Activated CD4-positive, alpha-beta memory T cell treated with anti-CD3 and anti-CD28 coated beads for 36 hours (primary cell): ENCODE measurements at places on chromosomes 12 and 14. TPM values are rescaled to one million over a fixed set of nuclear protein-coding genes. Genes with fewer than 3 reads are reported as not detected.

The RAD51AP1 gene
- 49.7 TPM for total RNA-seq

The KRT73 gene
- total RNA-seq = 0.19 TPM

The SLC25A47 gene
- not detected for total RNA-seq

The ATP6V1D gene
- total RNA-seq = 31.7 TPM

The GPR132 gene
- 34.2 TPM for total RNA-seq

DNA sequence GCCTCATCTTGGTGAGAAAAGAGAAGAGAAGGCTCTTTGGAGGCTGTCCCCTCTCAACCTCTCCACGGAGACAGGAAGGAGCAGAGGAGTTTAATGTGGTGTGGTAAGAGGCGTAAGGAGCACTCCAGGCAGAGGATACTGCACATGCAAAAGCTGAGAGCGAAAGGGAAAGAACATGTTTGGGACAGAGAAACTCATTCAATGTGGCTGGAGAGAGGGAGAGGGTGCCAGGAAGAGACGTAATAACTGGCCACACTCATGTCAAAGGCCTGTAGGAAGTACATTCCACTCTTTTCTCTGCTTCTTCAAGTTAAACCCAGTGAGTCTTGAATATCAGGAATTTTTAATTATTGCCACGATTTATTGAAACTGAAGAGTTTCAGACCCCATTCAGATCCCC lies 12.0 kb downstream of the VDR start:
- peaks cover 73% of the 10 kb centered on the region for H3K4me1 ChIP-seq
- H3K27me3 ChIP-seq = no peaks in the 10 kb centered on the region
- H3K4me3 ChIP-seq = no peak overlapping the region
- H3K36me3 ChIP-seq = peaks cover 81% of the 10 kb centered on the region
- no peak overlapping the region for H3K27ac ChIP-seq

- DNase-seq = peak; percentile 45
- H3K4me1 ChIP-seq = peaks cover 9% of the 10 kb centered on the region
- no peak overlapping the region for H3K4me3 ChIP-seq
- H3K27ac ChIP-seq = peak overlapping the region; percentile 81
- H3K36me3 ChIP-seq = no peaks in the 10 kb centered on the region
- peaks cover 15% of the 10 kb centered on the region for H3K27me3 ChIP-seq
Measured at GRCh38 chr14:23877538-23878180, 75.9 kb upstream of the DHRS4 start.

- H3K4me1 ChIP-seq = peaks cover 18% of the 10 kb centered on the region
- H3K4me3 ChIP-seq = peak overlapping the region; percentile 61
- H3K27ac ChIP-seq = no peak overlapping the region
- peak; percentile 59 for DNase-seq
- H3K36me3 ChIP-seq = no peaks in the 10 kb centered on the region
- peaks cover 42% of the 10 kb centered on the region for H3K27me3 ChIP-seq
Measured at GRCh38 chr12:51846911-51847642, 1.4 kb downstream of the FIGNL2 start.

DNA sequence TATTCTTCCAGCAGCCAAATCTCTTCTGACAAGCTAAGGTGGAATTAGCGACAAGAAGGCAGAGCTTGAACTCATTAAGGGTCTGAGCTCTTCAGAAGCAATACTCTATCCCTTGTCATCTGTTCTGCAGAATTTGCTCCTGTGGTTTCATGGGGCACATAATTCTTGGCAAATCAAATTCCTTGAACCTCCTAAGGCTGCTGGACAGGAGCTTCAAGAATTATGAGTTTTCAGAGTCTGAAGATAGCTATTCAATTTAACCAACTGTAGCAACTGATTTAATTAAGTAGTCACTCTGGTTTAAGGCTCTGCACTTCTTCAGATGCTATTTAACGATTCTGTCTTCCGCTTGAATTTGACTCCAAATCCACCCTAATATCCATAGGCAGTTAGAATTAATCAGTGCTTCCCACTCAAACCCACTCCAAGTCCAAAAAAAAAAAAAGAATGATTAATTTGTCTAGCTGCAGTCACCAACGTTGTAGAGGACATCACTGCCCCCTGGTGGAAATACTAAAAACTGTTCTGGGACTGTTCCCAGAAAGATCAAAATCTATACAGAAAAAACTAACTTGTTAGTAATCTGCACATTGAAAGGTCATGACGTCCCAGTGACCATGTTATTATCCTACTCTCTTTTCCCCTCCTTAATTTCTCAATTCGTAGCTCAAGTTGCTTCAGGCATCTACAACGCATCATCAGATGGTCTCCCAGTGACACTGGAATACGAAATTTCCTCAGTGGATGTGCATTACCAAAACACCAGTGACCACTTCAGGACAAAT lies 169.9 kb downstream of the KIF21A start:
- H3K36me3 ChIP-seq = no peaks in the 10 kb centered on the region
- no peak overlapping the region for H3K4me3 ChIP-seq
- H3K27ac ChIP-seq = no peak overlapping the region
- no peaks in the 10 kb centered on the region for H3K4me1 ChIP-seq
- DNase-seq = no peak

GRCh38 chr14:103423050-103423461 lies 37.8 kb downstream of the MARK3 start:
- H3K4me3 ChIP-seq = no peak overlapping the region
- H3K36me3 ChIP-seq = peaks cover 3% of the 10 kb centered on the region
- no peak overlapping the region for H3K27ac ChIP-seq

- no peak for DNase-seq
- H3K27ac ChIP-seq = peak overlapping the region; percentile 97
- no peaks in the 10 kb centered on the region for H3K36me3 ChIP-seq
- peak overlapping the region; percentile 80 for H3K4me3 ChIP-seq
Measured at GRCh38 chr14:95522556-95522955, 6.1 kb upstream of the SYNE3 start.

DNA sequence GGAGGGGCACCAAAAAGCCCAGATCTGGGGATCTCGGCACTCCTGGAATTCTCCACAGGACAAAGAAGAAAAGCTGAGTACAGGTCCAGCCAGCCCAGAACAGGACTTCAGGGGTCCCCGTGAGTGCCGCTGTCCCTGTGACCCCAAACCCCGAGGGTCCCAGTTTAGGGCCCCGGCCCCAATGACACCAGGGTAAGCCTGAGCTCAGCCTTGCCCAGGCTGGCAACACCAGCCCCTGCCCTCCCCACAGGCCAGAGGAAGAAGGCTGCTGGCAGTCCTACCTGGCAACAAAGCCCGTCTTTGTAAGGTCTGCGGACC lies 1.8 kb downstream of the CDK2AP1 start:
- peak overlapping the region; percentile 77 for H3K4me3 ChIP-seq
- no peaks in the 10 kb centered on the region for H3K27me3 ChIP-seq
- no peak for DNase-seq
- H3K36me3 ChIP-seq = peaks cover 2% of the 10 kb centered on the region
- H3K27ac ChIP-seq = peak overlapping the region; percentile 39

GRCh38 chr12:76284816-76285750 lies 63.1 kb downstream of the BBS10 start:
- H3K36me3 ChIP-seq = no peaks in the 10 kb centered on the region
- no peak overlapping the region for H3K4me3 ChIP-seq
- H3K27ac ChIP-seq = no peak overlapping the region
- no peak for DNase-seq
- no peaks in the 10 kb centered on the region for H3K4me1 ChIP-seq

- no peak for DNase-seq
- no peaks in the 10 kb centered on the region for H3K27me3 ChIP-seq
- H3K36me3 ChIP-seq = no peaks in the 10 kb centered on the region
- H3K27ac ChIP-seq = no peak overlapping the region
- no peaks in the 10 kb centered on the region for H3K4me1 ChIP-seq
Measured at GRCh38 chr14:105767315-105767714, 240.9 kb downstream of the TMEM121 start.

DNA sequence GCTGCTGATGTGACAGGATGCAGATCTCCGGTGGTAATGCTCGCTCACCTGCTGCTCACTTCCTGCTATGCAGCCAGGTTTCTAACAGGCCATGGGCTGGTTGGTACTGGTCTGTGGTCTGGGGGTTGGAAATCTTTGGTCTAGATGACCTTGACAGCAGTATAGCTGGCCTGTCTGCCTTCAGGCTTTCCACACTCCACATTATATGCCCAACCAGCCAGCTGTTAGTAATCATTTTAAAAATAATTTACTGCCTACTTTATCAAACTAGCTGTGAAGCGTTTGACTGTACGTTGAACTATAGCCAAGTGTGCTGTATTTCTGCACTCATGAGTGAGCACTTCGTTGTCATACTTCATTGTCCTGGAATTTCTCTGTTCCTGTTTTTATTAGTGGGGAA lies 424.0 kb upstream of the GARIN6 start:
- H3K4me3 ChIP-seq = no peak overlapping the region
- no peak overlapping the region for H3K27ac ChIP-seq
- H3K27me3 ChIP-seq = no peaks in the 10 kb centered on the region
- no peaks in the 10 kb centered on the region for H3K4me1 ChIP-seq
- H3K36me3 ChIP-seq = no peaks in the 10 kb centered on the region
